ENCODE measurements at places on chromosomes 5 and 9.

DNA sequence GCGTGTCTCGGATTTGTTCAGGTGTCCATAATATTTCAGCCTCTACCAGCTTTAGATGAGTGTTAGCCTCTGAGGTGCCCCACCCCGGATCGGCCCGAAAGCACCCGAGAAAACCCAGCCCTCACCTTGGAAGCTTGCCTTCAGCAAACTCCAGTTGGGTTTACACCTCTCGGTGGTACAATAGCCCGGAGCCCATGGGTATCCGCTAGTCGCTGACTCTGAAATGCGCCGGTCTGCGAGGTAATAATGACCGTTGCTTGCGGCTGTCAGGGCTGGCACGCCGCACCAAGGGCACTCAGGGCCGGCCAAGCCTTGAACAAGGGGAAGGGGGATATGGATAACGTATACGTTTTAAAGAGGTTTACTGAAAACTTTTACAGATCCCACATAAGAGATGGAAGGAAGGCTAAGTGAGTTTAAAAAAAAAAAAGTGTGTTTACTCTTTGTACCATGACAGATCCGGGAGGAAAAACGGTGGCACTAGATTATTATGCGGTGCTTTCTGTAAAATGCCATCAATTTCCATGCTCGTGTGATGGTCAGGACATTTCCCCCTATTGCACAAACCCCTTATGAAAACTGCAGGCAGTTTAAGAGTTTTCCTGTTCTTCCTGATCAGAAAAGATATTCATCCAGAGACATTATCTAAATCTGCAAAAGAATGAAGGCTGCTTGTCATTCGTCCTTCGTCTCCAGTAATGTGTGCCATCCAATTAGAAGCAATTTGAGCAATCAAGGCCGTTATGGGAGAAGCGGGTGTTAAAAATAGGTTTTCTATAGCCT is 124.2 kb downstream of the TMEM161B start:
- no peak for DNase-seq

GRCh38 chr9:133226219-133227171 is 17.4 kb upstream of the OBP2B start:
- no peak for DNase-seq

DNA sequence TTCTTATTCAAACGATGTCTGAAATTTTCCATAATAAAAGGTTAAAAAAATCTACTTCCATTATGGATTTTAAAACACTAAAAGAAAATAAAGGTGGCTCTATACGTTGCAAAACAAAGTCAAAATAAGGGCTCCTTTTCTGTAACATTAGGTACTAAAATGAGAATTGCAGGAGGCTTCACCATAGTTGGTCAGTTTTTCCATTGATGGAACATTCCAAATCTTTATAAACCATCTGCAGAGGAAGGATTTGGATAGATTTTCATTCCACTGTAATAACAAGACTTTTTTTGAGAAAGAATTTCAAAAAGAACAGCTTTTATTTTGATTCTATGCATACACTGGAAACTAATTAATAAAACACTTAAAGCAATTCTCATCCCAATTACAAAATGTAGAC is 145.6 kb downstream of the LURAP1L start:
- no peak for DNase-seq

DNA sequence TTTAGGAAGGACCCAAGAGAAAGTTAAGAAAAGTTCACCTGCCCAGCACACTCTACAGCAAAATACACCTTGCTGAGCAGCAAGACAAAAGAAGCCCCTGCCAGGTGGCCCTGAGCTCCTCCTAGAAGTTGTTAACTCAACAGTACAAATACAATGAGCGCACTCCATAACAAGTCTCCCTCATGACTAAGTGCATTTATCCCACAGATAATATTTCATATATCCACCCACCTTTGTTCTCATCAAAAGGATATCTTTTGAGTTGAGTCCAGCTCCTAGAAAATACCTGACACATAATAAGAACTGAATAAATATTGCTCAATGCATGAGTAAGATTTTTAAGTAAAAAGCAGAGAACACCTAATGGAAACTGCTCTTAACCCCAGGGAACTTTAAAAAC is 73.3 kb downstream of the ABCA1 start:
- DNase-seq, result no peak

GRCh38 chr5:766666-767431 is 17.7 kb downstream of the ZDHHC11B start:
- no peak for DNase-seq

GRCh38 chr5:169519358-169519757 is 64.2 kb upstream of the SPDL1 start:
- no peak for DNase-seq

Data from GM10248 (cell line).